ENCODE measurements at places on chromosomes 16 and 17.

DNA sequence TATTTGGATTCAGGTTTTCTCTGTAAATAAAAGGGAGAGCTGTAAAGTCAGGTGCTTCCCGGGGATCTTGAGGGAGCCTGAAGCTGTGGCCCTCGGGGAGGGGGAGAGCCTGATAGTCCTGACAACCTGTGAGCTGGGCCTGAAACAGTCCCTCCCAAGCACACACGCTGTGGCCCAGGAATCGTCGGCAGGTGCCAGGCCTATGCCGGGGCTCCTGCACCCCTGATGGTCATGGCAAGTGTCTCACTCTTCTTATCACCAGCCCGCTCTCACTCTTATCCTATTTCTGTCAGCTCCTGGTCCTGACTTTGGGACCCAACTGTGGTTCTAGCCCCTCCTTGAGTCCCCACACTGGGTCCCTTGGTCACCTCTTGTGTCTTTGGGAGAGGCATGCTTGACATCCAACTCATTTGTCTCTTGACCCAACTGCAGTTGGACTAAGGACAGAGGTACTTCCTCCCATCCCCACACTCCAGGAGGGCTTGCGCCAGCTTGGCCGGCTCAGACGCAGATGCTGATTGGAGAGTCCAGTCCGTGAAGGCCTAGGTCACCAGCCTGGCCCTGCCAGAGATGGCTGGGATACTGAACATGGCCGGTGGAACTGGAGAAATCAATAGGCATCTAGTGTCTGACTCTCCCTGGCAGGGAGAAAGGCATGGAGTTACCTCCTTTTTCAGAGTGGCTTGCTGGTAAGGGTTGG lies 170.5 kb upstream of the WSCD1 start:
- DNase-seq = no peak

DNA sequence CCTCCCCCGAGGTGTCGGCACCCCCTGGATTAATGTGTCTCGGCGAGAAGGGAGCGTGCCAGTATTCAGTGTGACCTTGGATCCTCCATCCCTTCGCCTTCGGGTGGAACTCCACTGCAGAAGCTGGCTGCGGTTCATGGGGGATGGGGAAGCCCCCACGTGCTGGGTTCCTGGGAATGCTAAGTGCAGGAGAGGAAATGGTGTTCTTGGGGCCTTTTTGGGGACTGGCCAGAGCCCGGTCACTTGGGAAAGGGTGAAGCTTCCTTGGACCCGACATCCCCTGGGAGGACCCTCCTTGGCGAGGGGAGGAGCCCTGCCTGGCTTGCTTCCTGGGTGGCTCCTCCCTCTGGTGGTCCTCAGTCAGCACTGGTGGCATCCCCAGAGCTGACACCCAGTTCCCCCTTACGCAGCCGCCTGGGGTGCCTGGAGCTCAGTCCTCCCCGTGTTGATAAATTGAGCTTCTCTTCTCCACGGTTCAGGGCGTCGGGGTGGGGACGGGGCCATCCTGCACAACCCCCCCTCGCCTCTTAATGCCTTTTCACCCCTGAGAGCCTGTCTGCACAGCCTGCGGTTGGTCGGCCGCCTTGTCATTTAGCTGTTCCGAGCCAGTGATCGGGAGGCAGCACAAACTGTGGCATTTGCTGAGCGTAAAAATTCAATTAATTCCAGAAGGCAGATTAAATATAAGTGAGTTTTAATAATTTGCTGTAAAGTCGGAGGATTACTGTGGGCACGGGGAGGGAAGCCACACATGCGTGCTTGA lies 30.7 kb upstream of the GSE1 start:
- no peak for DNase-seq

- peak; percentile 36 for DNase-seq
Observed at GRCh38 chr17:17694169-17695081, 13.2 kb downstream of the RAI1 start.

GRCh38 chr16:89022051-89022836 lies 45.2 kb upstream of the CBFA2T3 start:
- DNase-seq = no peak

DNA sequence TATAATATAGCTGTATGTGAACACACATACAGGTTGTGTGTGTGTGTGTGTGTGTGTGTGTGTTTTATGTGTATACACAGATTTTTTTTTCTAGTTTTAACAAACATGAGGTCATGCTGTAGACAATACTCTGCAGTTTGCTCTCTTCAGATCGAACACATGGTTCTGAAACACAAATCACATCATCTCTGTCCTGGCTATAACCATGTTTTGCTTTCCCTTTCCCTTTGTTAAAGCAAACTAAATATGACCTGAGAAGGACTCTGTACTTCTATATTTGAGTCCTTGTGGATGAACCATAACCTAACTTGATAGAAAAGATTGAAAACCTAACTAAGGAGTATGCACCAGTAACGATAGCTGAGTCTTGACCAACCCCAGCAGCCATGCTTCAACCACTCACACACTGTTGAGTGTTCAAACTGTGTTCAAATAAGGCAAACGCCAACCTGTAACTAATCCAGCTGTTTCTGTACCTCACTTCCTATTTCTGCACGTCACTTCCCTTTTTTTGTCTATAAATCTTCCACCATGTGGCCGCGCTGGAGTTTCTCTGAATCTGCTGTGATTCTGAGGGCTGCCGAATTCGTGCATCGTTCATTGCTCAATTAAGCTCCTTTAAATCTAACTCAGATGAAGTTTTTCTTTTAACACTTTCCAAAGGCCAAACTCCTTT lies 303.8 kb downstream of the HS3ST3B1 start:
- DNase-seq = no peak

- DNase-seq = no peak
Observed at GRCh38 chr16:1381612-1382406, 30.1 kb downstream of the GNPTG start.

DNA sequence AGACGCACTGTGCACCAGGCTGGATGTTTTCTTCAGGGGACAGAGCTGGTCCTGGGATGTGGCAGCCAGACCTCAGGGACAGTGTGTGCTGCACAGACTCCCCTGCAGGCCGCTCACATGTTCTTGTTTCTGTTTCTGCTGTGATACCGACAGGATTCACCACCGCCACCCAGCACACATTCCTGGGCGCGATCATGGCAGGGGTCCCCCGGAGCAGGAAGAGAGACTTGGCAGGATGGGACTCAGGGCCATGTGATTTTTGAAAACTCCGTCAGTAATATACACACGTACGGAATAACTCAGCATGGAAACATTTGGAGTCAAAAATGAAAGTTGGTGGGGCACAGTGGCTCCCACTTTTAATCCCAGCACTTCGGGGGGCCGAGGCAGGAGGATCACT lies 79.0 kb downstream of the HAPSTR1 start:
- no peak for DNase-seq

DNA sequence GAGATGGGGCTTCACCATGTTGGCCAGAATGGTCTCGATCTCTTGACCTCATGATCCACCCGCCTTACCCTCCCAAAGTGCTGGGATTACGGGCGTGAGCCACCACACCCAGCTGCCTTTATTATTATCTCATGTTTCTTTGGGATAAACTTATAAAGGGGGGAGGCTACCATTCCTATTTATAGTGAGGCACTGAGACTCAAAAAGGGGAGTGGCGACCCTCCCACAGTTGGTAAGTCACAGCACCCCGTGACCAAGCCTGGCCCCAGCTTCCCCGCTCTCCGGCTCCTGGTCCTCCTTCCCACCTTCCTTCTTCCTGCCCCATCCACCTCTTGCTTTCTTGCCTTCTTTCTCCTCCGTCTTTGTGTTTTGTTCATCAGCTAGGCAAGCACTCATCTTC lies 5.2 kb downstream of the MYH3 start:
- no peak for DNase-seq

- no peak for DNase-seq
Observed at GRCh38 chr16:85553436-85554113, 59.5 kb upstream of the GSE1 start.

DNA sequence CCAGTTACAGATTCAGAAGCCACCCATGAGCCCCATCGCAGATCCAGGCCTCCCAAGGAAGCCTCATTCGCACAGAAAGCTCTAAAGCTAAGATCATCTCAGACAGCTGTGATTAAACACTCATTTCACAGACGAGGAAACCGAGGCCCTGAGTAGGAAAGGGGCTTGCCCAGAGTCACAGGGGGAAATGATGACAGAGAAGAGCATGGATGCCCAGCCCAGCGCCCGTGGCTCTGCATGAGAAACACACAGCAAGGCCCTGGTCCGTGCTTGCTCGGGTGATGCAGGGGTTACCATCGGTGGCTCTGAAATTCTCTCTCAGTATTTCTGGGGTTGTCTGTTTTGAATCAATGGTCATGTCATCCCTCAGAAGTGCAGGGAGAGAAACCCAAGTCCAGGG lies 109.6 kb downstream of the C16orf78 start:
- no peak for DNase-seq

- no peak for DNase-seq
Observed at GRCh38 chr17:42548070-42548837, 4.5 kb upstream of the HSD17B1 start.

GRCh38 chr16:81646561-81646960 lies 132.5 kb upstream of the PLCG2 start:
- no peak for DNase-seq

- no peak for DNase-seq
Observed at GRCh38 chr16:10589109-10589508, 8.7 kb upstream of the EMP2 start.

DNA sequence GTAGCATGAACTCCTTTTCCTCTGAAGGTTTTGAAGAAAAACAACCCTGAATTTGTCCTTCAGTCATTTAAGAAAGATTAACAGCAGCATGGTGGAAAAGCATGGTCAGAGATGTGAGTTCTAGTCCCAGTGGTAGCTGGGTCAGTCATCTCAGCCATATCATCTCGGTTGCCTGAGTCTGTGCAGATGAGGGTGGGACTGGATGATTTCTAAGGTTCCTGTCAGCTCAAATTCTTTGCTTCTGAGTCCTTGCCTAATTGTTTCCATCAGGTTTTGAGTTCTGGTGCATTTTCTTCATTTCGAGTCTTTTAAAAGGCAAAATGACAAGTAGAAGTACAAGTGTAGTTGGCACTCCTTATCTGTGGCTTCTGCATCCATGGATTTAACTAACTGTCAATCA lies 63.9 kb downstream of the TNRC6C start:
- DNase-seq = no peak

GRCh38 chr16:82350560-82350959 lies 180.5 kb upstream of the MPHOSPH6 start:
- no peak for DNase-seq

DNA sequence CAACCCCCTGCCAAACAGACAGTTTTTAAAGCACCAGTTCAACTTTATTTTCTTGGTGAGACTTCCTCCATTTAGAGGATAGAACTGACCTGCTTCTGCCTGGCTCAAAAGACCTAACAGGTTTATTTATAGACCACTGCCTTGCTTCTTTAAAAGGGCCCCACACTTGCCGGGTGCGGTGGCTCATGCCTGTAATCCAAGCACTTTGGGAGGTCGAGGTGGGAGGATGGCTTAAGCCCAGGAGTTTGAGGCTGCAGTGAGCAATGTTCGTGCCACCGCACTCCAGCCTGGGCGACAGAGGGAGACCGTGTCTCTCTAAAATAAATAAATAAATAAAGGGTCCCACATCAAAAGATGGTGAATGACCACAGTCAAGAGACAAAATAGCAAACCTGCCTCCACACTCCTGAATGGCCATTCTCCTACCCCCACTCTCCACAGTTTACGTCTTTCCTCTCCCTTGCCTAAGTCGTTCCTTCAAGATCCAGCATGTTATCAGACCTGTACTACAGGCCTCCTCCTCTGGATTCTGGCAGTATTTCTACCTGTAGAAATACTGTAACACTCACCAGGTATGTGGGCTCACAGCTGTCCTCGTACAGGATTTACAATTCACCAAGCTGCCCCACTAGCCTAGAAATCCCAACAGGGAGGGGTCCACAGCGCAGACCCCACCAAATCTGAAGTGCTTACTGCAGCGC lies 95.6 kb downstream of the SMG6 start:
- DNase-seq = no peak

- no peak for DNase-seq
Observed at GRCh38 chr16:12674071-12674470, 129.6 kb downstream of the CPPED1 start.

GRCh38 chr16:83742124-83742899 lies 65.5 kb upstream of the HSBP1 start:
- DNase-seq = no peak

GRCh38 chr17:34391241-34391640 lies 28.2 kb upstream of the CCL1 start:
- DNase-seq = no peak

GRCh38 chr17:35695613-35696012 lies 35.8 kb upstream of the RASL10B start:
- DNase-seq = no peak

- DNase-seq = no peak
Observed at GRCh38 chr16:58417600-58417999, 25.3 kb downstream of the GINS3 start.

DNA sequence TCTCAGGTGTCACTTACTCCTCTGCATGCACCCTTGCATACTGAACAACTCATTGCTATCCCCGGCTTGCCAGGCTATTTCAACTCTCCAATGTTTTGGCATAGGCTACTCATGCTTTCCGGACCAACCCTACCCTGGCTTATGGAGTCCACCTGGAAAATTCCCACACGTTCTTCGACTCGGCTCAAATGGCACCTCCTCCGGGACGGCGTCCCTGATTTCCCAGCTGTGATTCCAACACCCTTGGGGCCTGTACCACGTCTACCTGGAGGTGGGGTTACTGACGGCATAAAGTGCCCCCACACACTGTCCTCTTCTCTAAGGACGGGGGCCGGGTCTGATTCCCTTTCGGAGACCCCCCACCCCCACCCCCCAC lies 498 bp downstream of the SMYD4 start:
- no peak for DNase-seq

DNA sequence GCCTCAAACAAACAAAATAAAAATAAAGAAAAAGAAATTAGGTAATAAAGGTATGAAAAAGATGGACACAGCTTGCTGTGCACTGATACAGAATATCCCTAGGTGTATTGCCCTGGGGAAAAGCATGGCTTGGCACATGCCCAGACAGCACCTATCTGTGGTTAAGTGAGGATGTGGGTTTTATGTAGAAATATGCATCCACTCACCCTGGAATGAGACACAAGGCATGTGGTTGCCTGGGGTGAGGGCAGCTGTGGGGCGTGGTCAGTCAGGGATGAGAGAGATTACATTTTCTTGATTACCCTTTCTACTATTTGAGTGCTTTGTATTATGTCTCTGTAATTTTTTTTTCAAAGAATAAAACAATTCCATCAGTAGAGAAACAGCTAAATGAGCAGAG lies 6.9 kb downstream of the PLLP start:
- DNase-seq = no peak

GRCh38 chr17:6473128-6473767 lies 29.0 kb downstream of the PIMREG start:
- DNase-seq = no peak

DNA sequence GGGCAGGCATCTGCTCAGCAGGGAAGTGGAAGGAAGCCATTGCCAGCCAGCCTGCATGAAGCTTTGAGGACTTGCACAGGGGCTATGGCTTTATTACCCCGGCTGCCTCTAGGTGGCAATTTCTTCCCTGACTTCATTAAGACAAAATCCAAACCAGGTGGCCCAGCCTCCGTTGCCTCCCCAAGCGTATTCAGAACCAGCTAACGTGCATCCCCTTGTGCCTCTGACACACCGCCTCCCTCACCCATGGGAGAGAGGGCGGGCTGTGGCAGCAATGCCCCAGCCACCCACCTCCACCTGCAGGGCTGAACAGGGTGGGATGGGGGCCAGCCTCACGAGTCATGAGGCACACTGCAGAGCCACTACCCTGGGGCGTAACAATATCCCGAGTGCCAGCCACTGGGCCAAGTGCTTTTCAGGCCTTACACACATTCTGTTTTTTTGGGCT lies 6.8 kb downstream of the KIFC3 start:
- no peak for DNase-seq
